ENCODE measurements at places on chromosomes 11 and 22. TPM values are rescaled to one million over a fixed set of nuclear protein-coding genes. Genes with fewer than 3 reads are reported as not detected.

GRCh38 chr22:35970616-35971455 is 57.8 kb downstream of the RBFOX2 start:
- no peak for DNase-seq

The HEPN1 gene
- not detected for total RNA-seq

DNA sequence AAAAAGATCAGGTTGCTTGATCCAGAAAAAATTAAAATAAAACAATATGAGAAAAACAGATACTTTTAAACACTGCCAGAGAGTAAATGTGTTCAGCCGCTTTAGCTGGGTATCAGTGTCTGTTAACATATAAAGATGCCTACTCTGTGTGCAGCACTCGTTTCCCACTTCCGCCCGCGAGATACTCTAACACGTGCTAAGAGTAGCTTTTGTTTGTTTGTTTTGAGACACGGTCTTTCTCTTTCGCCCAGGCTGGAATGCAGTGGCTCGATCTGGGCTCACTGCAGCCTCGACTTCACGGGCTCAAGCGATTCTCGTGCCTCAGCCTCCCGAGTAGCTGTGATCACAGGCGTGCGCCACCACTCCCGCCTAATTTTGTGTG is 531 bp upstream of the MEN1 start:
- no peak for DNase-seq

DNA sequence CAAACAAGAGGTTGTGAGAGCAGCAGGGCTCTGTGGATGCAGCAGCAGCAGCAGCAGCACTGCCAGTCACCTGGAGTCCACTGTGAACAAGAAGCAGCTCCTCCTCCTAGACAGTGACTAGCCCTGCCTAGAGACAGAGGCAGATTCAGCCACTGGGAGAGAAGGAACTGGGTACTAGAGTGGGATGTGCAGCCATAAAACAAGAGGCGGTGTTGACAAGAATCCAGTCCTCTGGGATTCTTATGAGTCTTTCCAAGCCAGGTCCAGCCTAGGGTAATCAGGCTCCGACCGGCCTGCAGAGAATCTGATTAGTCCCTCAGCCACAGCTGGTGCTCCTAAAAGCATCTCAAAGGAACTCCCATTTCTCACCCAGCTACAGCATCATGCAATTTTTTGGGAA is 83.9 kb upstream of the USP47 start:
- DNase-seq = no peak

DNA sequence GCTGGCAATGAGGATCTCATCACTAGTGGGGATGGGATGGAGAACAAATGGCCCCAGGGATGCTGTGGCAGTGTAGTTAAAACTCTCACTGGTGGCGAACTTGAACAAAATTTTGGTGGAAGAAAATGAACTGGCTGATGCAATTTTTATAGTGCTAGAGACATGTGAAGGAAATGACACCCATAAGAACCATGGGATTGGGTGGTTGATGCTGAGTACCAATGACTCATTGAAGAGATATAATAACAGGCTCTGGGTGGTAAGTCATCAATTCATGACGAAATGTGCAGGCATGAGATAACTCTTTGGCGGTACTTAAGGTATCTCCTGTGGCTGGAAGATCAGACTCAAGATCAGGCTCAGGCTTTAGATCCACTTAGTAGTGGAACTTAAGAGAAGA is 172.9 kb upstream of the DDI1 start:
- DNase-seq = no peak

DNA sequence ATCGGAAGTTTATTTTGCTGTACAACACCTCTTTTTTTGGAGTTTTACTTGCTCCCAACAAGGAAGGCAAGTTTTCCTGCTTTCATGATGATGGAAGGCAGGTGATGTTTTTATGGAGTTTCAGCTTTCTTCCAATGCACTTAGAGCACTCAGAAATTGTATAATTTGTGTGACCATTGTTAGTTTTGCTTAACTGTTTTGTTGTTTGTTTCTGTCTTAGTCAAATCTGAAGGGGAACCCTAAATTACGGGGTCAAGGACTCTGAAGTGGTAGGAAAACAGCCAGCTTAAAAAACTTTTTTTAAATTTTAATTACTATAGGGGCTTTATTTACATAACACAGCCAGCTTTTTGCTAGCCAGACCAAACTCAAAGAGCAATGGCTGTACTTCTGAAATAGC is 14.7 kb downstream of the APOL6 start:
- DNase-seq = no peak

The MB gene
- 7,312 TPM for total RNA-seq

The HMOX1 gene
- total RNA-seq = 16.0 TPM

GRCh38 chr22:28394513-28395110 is 285.0 kb downstream of the TTC28 start:
- DNase-seq = no peak

GRCh38 chr11:78099666-78100065 is 20.0 kb upstream of the NDUFC2 start:
- DNase-seq = no peak

The ARHGEF17 gene
- total RNA-seq = 42.2 TPM

GRCh38 chr11:118705111-118705741 is 25.8 kb upstream of the TREH start:
- no peak for DNase-seq

All from left cardiac atrium (tissue), 4 donors.